ENCODE measurements at places on chromosomes 13 and 19.

DNA sequence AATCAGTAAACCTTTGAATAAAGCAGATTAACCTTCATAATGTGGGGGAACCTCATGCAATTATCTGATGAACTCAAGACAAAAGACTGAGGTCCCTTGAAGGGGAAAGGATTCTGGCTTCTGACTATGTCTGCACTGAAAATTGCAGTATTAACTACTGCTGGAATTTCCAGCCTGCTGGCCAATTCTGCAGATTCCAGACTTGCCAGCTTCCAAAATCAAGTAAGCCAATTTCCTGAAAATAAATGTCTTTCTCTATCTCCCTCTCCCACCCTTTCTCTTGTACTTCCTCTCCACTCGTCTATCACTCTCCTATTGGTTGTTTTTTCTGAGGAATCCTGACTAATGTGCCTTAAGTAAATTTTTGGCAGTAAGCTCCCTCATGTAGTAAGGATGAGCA is 1479.9 kb upstream of the PRR20A start:
- DNase-seq: no peak

GRCh38 chr19:2331601-2332246 is 3.2 kb downstream of the SPPL2B start:
- DNase-seq: no peak

DNA sequence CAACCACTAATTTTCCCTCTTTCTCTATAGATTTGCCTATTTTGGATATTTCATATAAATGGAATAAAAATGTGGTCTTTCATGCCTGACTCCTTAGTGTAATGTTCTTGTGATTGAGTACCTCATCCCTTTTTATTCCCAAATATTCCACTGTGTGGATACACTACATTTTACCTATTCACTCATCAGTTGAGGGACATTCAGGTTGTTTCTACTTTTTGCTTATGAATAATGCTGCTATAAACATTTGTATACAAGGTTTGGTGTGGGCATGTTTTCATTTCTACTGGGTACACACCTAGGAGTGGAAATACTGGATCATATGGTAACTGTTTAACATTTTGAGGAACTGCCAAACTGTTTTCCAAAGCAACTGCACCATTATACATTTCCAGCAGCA is 5.1 kb upstream of the WBP4 start:
- DNase-seq: no peak

GRCh38 chr19:41787055-41787454 is 9.3 kb upstream of the CEACAM3 start:
- DNase-seq: no peak

DNA sequence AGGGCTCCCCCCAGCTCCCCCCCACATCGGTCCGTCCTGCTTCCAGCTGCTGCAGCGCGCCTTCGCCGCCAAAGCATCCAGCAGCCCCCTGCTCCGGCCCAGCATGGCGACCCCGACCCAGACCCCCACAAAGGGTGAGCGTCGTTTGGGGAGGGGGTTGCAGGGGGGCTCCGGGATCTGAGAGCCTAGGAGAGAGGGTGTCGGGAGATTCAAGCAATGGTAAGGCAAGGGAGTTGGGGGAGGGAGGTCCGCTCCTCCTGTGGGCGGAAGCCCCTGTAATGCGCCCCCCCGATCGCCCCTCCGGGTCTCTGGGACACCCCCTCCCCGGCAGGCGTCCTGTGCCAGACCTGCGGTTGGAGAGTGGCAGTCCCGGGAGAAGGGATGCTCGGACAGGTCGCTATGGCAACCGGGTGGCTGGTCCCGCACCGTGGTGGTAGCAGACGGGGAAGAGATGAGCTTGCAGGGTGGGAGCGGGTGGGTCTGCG is at the start of gene FXYD7:
TSS of gene FXYD7 (plus strand) at position 25 of the 485 bp plus-strand sequence. CDS start at position 104, 79 bp downstream.
- no peak for DNase-seq

DNA sequence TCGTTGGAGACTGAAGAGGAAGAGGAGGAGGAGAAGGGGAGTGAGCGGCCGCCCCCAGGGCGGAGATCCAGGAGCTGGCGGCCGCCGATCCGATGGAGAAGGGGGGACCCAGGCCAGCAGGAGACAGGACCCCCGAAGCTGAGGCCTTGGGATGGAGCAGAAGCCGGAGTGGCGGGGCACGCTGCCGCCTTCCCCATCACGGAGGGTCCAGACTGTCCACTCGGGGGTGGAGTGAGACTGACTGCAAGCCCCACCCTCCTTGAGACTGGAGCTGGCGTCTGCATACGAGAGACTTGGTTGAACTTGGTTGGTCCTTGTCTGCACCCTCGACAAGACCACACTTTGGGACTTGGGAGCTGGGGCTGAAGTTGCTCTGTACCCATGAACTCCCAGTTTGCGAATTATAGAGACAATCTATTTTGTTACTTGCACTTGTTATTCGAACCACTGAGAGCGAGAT is 1.8 kb downstream of the GADD45B start:
- DNase-seq: no peak

DNA sequence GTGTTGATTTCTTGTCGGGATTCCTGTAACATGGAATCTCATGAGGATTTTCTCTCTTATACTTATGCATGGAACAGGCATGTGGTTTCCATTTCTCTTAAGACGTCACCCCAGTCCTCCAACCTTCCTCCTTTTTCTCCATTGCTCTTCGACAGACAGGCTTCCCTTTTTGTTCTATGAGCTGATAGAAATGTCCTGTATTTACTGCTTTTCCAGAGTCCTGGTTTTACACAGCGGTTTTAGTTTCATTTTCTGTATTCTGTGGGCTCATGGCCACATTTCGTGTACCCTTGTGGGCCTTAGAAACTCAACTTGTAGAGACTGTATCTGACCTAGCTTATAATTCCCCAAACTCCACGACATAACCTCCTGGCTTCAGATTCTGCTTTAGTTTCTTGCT is 113.1 kb downstream of the PAN3 start:
- no peak for DNase-seq

DNA sequence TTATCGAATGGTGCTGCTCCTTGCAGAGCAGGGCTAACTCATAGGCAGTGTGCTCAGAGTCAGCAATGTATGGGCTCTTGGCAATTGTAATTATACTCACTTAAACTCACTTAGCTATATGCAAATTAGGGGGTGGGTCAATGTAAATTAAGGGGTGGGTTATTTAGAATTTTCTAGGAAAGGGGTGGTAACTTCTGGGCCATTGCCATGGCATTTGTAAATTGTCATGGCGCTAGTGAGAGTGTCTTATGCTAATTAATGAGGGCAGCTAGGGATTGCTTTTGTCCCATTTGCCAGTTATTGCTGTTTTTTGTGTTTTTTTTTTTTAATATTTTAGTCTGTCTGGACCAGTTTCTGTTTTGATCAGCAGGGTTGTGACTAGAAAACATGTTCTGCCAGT is 68.4 kb downstream of the DIAPH3 start:
- DNase-seq: no peak

- no peak for DNase-seq
Observed at GRCh38 chr13:57588639-57589038, 42.9 kb upstream of the PCDH17 start.

DNA sequence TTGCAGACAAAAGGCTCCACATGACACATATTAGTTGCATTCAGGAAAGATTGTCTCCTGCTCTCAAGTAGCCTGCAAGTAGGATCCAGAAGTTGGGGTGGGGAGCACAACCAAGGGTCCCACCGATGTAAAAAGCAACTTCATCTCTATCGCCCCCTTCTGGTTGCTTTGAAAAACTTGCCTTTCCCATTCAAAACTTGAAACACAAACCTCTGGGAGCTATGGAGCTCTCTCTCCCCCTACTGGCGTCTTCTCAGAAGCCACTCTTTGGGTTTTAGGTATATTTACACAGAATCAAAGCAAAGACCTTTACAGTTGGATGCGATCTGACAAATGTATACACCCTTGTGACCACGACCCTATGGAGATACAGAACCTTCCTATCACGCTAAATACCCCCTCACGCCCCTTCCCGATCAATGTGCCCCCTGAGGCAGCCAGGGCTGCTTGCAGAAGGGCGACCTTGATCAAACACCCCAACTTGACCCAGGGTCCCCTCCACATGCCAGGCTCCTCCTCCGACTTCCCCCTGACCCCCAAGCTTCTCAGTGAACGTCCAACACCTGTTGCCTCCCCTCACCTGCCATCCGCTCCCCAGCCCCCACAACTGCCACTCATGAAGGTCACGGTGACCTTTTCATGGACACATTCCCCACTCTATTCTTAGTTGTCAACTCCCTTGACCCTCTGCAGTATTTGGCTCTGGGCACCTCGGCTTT is 10.1 kb downstream of the NOSIP start:
- DNase-seq: peak; percentile 60

- no peak for DNase-seq
Observed at GRCh38 chr13:98447881-98448641, 128.8 kb downstream of the STK24 start.

GRCh38 chr19:4622695-4623421 is 16.5 kb upstream of the TNFAIP8L1 start:
- DNase-seq: no peak

DNA sequence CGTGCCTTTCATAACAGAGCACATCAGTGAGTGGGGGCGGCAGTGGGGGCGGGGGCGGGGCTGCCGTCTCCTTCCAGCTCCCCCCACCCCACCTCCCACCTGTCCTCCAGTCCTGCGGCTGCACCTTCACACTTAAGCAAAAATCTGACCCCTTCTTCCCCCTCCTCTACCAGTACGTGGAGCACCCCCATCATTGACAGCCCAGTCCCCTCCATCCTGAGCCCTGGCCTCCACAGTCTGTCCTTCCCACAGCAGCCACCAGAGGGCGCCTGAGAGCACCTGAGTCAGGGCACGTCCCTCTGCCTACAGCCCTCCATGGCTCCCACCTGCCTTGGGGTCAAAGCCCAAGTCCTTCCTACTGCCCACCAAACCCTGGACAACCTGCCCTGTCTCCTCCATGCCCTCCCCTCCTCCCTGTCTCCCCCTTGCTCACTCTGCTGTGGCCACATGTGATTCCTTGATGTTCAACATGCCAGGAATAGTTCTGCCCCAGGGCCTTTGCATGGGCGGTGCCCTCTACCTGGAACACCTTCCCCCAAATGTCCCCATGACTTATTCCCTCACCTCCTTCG is 4.0 kb downstream of the EBI3 start:
- DNase-seq: no peak

GRCh38 chr19:33676999-33677665 is 55.4 kb downstream of the CHST8 start:
- DNase-seq: no peak

DNA sequence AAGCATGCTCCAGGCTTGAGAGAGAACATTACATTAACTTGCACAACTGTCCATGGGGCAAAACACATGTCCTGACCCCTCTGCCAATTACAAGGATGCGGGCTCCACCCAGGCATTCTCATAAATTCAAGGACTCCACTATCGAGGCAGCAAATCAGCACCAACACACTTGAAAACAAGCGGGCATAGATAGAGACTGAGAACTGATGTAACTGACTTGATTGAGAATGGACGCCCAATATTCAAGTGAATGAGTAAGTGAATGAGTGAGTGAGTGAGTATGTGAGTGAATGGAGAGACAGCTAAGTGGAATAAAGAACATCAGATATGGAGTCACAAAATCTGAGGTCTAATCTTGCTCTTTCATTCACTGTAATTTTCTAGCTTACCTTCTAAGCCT is 75.0 kb upstream of the VSTM2B start:
- no peak for DNase-seq

GRCh38 chr13:71285700-71286099 is 581.3 kb downstream of the DACH1 start:
- DNase-seq: no peak

GRCh38 chr19:4302243-4302640 is at the start of gene TMIGD2:
Gene TMIGD2 (minus strand): TSS chr19:4302389. CDS start chr19:4302385, 4 bp downstream.
- no peak for DNase-seq

- peak; percentile 10 for DNase-seq
Observed at GRCh38 chr19:36225219-36225892, 10.4 kb downstream of the ZNF146 start.

DNA sequence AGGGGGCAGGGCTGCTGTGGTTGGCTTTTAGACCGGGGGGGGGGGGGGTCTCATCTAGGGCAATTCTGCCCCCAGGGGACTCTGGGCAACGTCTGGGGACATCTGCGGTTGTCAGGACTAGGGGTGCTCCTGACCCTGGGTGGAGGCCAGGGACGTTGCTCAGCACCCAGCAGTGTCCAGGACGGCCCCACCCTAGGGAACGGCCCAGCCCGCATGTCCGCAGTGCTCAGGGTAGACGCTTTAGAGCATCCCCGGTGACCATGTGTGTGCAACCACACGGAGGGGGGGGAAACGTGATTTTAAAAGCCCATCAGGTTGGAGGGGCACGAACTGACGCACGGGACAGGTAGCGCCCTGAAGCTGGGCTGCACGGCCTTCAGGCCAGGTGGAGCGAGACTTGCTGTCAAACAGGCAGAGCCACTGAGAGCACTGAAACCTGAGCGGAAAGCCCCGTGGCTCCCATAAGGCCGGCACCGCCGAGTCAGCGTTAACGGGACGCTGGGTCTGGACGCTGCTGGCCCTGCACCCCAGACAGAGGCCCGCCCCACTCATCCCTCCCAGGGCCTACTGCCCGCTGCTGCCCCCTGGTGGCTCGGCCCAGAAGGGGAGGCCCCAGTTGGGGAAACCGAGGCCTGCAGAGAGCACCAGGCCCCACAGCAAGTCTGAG is 8.3 kb downstream of the CACTIN start:
- no peak for DNase-seq

- DNase-seq: peak; percentile 29
Observed at GRCh38 chr19:49790866-49791265, 22.2 kb downstream of the FUZ start.

GRCh38 chr19:18764591-18765051 is 26.5 kb downstream of the COMP start:
- no peak for DNase-seq

- DNase-seq: no peak
Observed at GRCh38 chr13:72286421-72286820, 419.4 kb upstream of the DACH1 start.

GRCh38 chr19:47339196-47339880 is 7.4 kb downstream of the C5AR2 start:
- DNase-seq: no peak

DNA sequence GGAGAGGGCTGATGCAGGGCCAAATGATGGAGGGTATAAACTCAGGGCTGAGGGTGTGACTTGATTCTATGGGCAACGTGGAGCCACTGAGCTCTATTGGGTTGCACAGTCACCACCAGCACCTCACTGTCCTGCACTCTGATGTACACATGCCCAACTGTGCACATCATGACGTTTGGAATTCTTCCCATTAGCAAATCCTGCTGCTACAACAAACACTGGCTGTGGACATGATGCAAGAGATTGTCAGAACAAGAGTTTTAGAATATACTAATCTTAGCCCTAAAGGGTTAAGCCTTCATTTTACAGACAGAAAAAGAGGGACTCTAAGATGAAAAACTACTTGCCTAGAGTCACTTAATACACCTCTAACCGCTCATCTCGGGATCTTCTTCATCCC is 2.4 kb upstream of the TTYH1 start:
- no peak for DNase-seq

DNA sequence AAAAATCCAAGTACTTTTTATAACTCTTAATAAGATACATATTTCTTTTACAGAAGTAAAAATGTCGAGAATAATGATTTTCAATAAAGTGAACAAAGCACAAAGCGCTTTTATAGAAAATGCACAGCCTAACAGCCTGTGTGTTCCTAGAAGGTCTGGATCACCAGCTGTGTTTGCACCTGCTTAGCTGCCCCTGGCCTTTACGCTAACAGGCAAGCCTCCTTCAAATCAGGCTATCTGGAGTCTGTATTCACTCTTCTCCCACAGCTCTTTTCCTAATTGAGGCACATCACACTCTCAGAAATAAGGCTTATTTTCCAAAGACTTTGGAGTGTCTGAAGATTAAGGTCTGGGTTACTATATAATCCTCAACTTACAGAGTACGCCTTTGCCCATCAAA is 183.1 kb downstream of the LHFPL6 start:
- no peak for DNase-seq

- no peak for DNase-seq
Observed at GRCh38 chr19:28045621-28046020, 1167.3 kb downstream of the UQCRFS1 start.

GRCh38 chr19:55580628-55581144 is at the start of gene ZNF579:
Gene ZNF579 (minus strand): TSS chr19:55580848. CDS start chr19:55579639, 1,209 bp downstream.
- DNase-seq: peak; percentile 76
